Cardiac muscle cell (in vitro differentiated cells and primary cell): ENCODE measurements at places on chromosomes 12 and 14. TPM values are rescaled to one million over a fixed set of nuclear protein-coding genes. Genes with fewer than 3 reads are reported as not detected.

DNA sequence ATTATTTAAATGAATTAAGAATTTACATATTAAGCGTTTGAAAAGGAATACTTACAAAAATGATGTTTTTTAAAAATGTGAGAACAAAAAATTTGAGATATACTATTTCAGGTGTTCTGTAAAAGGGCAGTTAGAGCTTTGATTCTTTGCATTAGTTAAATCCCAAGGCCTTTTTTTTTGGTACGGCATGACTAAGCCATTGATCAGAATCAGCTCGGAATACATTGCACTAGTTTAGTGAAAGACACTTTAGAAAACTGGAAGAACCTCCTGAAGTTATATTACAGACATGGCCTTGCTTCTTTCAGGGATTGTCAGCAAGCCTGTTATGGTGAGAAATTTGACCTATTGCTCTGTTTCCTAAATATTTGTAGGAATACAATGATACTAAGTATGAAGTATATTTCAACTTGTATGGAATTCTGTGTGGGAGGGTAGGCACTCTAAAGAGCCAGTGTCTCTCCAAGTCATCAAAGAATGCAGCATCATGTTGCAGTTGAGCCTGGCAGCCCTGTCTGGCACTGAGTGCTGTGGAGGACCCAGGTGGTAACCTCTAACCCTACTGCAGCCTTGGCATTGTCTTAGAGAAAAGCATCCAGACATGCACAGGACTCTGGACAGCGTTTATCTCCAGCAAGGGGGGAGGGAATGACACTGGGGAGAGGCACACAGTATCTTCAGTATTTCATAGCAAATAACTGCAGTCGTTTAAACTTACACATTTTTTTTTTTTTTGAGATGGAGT lies 1.5 kb downstream of the KLC1 start:
- peak; percentile 13 for DNase-seq

The IL26 gene
- total RNA-seq: not detected in 2 replicates

- DNase-seq: peak; percentile 85
Measured at GRCh38 chr14:71855399-71856036, 76.7 kb upstream of the RGS6 start.

The AQP6 gene
- total RNA-seq: 1.8 TPM in 1 of 2 replicates, not detected in the other

DNA sequence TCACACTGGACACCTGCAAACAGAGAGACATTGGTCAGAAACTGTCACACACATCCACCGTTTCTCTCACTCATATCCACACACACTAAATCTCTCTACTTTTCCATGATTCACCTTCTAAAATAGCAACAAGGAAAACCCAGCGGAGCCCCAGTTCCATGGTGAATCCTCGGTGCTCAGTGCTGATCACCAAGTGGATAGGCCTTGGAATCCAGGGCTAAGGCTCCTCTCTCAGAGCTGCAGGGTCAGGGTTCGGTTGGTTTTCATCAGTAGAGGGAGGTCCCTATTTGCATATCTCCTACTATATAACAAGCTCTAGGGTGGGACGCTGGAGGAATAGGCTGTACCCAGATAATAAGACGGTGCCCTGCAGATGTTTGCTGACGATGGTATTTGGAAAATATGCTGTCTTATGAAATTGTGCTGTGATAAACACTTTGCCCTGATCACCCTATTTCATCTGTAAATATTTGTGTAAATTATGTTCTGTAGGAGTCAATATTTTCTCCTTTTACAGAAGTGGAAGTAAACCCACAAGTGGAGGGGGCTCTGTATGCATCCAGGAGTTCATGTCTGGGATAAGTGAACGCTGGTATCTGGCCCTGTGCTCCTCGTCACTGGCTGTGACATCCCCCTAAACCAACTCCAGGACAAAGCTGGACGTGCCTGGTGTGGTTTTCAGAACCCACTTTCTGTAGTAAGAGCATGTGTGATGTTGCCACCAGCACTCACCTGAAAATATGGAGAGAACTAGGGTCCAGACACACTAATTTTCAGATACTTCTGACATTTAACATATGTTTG lies 709.2 kb downstream of the TMEM121 start:
- DNase-seq: no peak

The AACS gene
- total RNA-seq: 27.9 and 32.2 TPM in 2 replicates

DNA sequence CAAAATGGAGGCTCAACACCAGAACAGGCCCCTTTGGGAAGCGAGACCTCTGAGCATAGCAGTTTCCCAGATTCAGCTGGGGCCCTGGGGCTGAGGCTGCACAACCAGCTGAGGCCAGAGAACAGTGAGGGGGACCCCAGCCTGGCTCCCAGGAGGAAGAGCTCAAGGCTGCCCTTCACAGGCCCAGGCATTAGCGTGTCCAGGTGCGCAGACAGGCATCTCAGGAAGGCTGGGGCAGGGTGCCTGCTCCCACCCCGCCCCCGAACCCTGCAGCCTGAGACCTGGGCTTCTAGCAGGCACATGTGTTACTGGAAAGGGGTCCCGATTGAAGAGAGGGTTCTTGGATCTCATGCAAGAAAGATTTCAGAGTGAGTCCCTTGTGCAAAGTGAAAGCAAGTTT lies 27.2 kb downstream of the CALM1 start:
- DNase-seq: no peak

DNA sequence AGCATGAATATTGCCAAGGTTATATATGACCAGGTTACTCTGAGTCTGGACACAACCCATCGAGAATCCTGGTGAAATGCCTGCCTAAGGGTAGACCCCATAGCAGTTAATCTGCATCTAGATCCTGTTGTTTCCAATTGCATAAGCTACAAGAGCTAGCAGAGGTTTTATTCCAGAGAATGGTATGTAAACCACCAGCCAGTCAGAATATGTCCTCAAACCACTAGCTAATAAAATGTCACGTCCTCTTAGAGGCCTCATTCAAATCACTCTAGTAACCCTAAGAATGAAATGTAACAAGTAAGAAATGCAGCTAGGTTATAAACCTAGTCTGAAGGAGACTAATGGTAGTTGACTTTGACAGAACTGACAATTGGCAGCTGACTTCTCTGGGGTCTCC lies 9.0 kb upstream of the YLPM1 start:
- DNase-seq: no peak

The CCND2 gene
- total RNA-seq: 89.9 and 110 TPM in 2 replicates

- DNase-seq: peak; percentile 42
Measured at GRCh38 chr12:110244372-110244771, 36.7 kb upstream of the ATP2A2 start.

DNA sequence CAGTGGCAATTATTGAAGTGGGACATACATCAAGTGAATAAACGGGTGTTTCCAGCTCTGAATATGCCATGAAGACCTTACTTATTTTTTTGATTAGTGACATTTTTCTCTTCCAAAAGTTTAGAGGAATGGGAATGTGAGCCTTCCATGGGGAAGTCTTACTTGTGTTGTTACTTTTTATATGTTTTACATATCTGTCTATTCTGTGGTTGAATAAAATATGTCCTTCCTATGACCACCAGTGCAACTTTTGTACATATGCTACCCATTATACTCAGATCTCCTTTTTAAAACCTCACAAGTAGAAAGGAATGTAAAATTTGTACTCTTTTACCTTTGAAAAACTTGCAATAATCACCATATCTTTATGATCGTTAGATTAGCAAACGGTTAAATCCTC lies 132.7 kb downstream of the MSRB3 start:
- DNase-seq: no peak

GRCh38 chr14:36208690-36209278 lies 32.3 kb upstream of the PTCSC3 start:
- no peak for DNase-seq
